ENCODE measurements at places on chromosomes 5 and 9.

- no peak for DNase-seq
These were observed 146.0 kb upstream of the NMUR2 start for GRCh38 chr5:152551061-152551460.

GRCh38 chr9:79555474-79556089, 16.2 kb upstream of the TLE4 start:
- DNase-seq: no peak

GRCh38 chr5:98563885-98564653, 209.4 kb upstream of the RGMB start:
- no peak for DNase-seq

DNA sequence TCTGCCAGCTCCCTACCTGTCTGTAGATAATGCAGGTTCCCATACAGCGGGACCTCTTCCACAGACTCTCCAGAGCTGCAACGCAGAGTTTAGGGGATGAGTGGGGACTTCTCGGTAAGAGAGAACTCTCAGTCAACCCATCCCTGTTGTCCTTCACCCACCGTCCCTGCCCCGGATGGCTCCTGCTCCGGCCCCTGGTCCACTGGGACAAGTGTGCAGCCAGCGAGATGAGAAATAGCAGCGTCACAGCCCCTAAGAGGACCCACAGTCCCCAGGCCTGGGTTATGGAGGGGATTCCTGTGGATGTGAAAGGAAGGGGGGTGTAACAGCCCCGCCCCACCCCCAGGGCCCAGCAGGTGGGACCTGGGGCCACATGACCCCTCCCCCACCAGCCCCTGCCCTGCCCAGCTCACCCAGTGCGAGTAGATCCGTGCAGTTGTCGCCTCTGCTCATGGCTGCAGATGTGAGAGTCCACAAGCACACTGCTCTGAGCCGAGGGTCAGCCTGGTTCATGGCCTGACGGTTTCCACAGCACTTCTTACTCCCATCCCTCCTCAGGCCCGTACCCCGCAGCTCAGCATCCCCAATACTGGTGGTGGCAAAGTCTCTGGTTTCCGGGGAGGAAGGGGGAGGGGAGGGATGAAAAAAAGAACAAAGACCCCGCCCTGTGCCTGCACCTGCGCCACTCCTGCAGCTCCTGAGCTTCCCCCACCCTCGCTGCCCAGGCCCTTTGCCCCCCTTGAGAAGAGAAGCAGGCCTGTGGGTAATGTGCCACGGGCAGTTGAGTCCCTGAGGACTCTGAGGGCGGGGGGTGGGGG, at the start of gene SIT1:
SIT1 (minus strand) TSS at position 591 of the 818 bp plus-strand sequence; CDS start at position 513, 78 bp downstream.
- no peak for DNase-seq

GRCh38 chr9:100724886-100725285, 147.0 kb downstream of the CAVIN4 start:
- no peak for DNase-seq

DNA sequence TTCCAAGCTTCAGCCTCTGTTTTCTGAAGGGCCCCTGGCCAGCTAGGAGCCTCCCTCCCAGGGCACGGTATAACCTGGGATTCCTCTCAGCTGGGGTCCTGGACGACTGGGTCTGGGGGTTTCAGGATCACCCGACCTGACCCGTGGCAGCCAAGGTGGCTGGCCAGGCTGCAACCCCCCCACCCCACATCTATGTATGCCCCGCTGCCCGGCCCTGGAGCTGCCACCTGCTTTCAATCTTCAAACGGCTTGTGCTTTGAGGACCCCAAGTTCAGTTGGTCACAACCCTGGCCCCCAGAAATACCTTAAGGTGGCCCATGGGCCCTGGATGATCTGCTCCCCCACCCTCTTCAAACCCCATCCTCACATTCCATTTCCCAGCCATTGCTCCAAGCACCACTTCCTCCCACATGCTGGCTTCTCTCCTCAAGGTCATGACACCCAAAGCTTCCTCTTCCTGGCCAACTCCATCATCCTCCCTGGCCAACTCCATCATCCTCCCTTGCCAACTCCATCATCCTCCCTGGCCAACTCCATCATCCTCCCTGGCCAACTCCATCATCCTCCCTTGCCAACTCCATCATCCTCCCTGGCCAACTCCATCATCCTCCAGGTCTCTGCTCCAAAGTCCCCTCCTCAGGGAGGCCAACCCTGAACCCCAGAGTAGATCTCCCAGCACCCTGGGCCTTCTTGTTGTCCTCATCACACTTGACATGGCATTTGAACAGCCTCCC, 17.2 kb upstream of the TTLL11 start:
- DNase-seq: no peak

DNA sequence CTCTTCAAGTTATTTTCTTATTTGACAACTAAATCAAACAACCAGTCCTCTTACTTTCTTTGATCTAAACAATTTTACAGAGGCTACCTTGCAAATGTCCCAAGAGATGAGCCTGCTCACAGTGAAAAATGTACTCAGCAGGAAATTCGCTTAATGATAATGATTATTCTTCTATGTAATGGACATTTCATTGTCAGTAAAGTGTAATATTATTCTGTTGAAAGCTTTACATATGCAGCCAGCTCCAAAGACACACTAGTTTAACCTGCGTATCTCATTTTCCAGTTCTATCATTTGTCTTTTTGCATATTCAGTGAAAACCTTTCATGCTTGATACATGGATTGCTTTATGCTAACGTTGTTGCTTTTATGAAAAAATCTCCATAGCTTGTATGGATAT, 758.7 kb upstream of the ZNF608 start:
- DNase-seq: no peak

DNA sequence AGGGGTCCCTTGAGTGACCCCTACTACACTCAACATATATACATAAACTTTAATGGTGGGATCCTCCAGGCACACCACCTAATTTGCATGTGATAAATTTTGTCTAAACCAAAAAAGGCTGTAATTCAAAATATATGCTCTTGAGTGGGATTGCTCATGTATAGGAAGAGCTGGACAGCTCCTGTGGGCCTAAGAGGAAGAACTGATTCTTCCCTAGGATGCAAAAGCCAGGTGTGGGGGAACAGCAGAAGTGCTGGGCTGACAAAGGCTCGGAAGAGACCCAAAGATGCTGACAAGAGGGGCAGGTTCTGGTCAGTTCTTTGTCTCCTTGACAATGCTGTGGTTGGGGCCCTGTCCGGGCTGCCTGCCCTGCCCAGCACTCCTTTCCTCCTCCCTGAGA, 43.9 kb downstream of the PCDH1 start:
- DNase-seq: no peak

- DNase-seq: no peak
These were observed 11.0 kb upstream of the FAM120AOS start for GRCh38 chr9:93464395-93464794.

- no peak for DNase-seq
These were observed 58.1 kb downstream of the BASP1 start for GRCh38 chr5:17275289-17276158.

- no peak for DNase-seq
These were observed 12.5 kb downstream of the KCNT1 start for GRCh38 chr9:135714242-135715055.

- DNase-seq: no peak
These were observed 105.6 kb upstream of the PCA3 start for GRCh38 chr9:76658510-76659231.

GRCh38 chr9:72467766-72468738, 53.4 kb upstream of the TMC1 start:
- no peak for DNase-seq

- no peak for DNase-seq
These were observed 326.9 kb upstream of the WWC1 start for GRCh38 chr5:167964529-167964928.

DNA sequence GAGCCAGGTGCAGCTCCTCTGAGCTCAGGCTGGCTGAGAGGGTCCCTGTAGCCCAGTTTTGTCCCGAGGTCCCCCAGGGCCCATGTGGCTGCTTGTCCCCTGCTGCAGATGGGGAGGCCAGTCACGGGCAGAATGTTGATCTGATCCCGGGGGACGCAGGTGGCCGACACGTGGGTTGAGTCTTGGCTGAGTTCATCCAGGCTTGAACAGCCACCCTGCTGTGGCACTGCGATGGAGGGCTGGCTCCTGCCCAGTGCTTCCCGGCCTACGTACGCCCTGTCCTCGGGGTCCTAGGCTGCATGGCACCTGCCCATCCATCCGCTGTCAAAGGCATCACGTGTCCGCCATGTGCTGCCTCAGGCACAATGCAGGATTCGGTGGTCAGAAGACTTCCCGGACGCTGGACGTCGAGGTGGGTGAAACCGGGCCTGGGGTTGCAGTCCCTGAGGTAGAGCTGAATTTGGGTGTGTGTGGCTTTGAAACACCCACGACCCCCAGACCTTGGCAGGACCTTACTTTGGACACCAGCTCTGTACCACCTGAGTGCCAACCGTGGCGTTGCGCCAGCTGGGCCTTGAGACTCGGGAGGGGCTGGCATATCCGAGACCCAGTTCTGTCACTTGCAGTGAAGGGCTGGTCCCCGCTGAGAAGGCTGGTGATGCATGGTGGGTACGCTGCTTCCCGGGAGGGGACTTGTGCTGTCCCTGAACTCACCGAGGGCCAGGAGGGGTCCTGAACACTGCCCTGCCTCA, 22.3 kb downstream of the RXRA start:
- DNase-seq: no peak

GRCh38 chr9:137365056-137365455, 57.9 kb downstream of the EXD3 start:
- DNase-seq: no peak

DNA sequence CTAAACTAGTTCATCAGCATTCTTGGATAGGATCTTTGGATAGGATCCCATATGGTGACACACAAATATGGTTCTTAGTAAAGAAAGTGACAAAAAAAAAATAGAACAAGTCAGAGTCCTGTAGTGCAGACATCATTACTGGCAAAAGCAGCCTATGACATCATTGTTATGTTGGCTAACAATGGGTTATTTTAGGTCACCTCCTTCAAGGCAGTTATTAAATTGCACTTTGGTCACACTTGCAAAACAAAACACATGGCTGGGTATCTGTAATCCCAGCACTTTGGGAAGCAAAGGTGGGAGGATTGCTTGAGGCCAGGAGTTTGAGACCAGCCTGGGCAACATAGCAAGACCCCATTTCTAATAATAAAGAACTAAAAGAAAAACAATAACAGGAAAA, 185.9 kb downstream of the KIAA0825 start:
- DNase-seq: no peak

DNA sequence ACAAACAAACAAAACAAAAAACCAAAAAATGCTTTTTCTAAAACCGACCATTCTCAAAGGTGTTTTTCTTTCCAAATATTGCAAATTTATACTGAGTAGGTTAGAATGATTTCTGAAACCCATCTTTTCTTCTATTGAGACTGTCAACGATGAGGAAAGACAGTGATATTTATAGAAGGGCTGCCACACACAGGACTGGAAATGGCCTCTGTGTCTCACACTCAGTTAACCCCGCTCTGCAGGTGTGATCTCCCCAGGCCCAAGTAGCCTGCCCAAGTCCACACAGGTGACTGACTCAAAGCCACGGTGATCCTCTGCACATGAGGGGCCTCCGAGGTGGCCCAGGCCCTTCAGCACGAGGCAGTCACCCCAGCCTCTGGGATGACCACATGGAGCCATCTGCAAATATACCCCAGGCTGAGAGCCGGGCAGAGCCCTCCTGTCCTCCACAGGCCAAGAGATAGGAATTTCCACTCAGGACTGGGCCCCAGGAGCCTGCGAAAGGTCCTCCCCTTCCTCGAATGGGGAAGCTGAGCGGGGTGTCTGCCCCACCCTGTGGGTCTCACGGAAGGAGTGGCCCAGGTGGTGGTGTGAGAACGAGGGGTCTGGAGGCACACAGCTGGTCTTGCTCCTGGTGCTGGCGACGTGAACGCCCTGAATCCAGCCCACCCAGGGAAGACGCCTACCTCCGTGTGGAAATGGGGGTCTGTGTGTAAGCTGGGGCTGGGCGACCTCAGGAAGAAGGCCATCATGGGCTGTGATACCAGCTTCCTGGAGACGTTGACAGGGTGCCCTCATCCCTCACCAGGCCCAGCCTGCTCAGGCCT, 53.0 kb upstream of the PHYKPL start:
- DNase-seq: no peak
